A549 treated with RU486 at 1 μM for 4 hours (cell line): ENCODE measurements at places on chromosomes 4 and X. TPM values are rescaled to one million over a fixed set of nuclear protein-coding genes. Genes with fewer than 3 reads are reported as not detected.

The MAGT1 gene
- 29.9 to 49.0 TPM (median 41.3 TPM) in 5 replicates for total RNA-seq

The SMIM10 gene
- total RNA-seq, result 0.09 to 0.28 TPM (median 0.14 TPM) in 4 of 5 replicates, not detected in the other

The CPZ gene
- total RNA-seq, result 0.22 to 0.38 TPM (median 0.37 TPM) in 5 replicates

The MAGEB17 gene
- total RNA-seq, result not detected in 5 replicates

The SH3TC1 gene
- total RNA-seq, result 6.7 to 10.5 TPM (median 7.7 TPM) in 5 replicates

The IBSP gene
- not detected in 5 replicates for total RNA-seq

The ARHGAP36 gene
- not detected in 5 replicates for total RNA-seq

The CCDC110 gene
- total RNA-seq, result not detected in 5 replicates

The IQSEC2 gene
- 31.0 to 42.7 TPM (median 39.6 TPM) in 5 replicates for total RNA-seq
